ENCODE measurements at places on chromosomes 6 and 20.

GRCh38 chr6:24469811-24470210 is 19.6 kb downstream of the GPLD1 start:
- DNase-seq = no peak

DNA sequence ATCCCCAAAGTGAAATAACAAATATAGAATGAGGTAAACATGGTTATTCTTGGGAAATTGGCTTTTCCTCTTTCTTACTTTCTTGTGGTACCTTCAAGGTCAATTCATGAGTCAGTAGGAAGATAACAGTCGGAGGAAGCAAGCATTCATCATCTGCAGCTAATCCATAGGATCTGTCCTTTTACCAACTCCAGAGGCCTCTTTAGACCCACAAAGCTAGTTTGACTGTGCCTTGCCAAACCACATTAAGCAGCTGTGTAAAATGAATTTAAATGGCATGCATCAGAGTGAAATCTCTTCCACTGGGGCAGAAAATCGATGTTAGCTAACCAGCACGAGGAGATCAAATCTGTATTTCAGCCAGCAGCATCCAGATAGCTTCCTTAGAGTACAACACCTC is 171.3 kb downstream of the TMEM242 start:
- DNase-seq = no peak

- no peak for DNase-seq
Measured at GRCh38 chr20:48702455-48702913, 125.3 kb downstream of the PREX1 start.

- DNase-seq = no peak
Measured at GRCh38 chr6:105313211-105313610, 89.7 kb downstream of the PREP start.

- no peak for DNase-seq
Measured at GRCh38 chr6:136618086-136618485, 67.9 kb upstream of the MAP7 start.

- no peak for DNase-seq
Measured at GRCh38 chr20:56111961-56112730, 106.8 kb upstream of the CBLN4 start.

GRCh38 chr6:139313784-139314545 is 22.2 kb upstream of the TXLNB start:
- DNase-seq = no peak

- no peak for DNase-seq
Measured at GRCh38 chr6:150065083-150065482, 3.8 kb downstream of the ULBP3 start.

DNA sequence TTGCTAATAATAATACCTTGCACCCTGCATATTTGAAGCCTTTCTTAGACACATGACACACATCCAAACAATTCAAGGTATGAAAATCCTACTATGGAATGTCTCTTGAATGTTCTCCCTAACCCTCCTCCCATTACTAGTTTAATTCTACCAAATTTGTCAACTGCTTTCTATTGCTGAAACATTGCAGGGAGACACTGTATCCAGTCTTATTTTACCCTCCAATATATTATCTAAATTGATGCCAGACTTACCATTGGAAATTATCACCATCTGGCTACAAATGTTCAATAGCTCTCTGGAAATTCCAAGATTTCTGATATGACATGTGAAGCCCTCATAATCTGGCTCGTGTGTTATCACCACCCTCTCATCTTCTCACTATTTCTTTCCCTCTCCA is 1027.3 kb upstream of the CITED2 start:
- DNase-seq = no peak

DNA sequence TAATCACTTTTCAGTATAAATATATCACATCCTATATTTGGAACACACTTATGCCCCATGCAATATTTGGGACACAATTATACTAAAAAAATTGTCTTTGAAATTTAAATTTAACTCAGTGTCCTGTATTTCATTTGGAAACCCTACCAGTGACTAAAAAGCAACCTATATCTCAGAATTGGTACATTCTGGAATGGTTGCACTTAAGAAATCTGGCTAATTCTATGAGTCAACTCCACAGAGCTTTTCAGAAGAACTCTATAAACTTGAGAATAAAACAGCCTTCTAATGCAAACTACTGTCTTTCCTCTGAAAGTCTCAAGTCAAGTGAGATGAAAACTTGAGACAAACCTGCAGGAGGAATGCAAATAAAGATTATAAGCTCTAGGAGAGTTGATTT is 320.2 kb downstream of the MAFB start:
- no peak for DNase-seq

Data from stimulated activated CD8-positive, alpha-beta memory T cell treated with anti-CD3 and anti-CD28 coated beads, Interleukin-15, amount 100 ng/mL, for 24 hours (primary cell).